Pulmonary artery endothelial cell (primary cell): ENCODE measurements at places on chromosomes 16 and 17. TPM values are rescaled to one million over a fixed set of nuclear protein-coding genes. Genes with fewer than 3 reads are reported as not detected.

DNA sequence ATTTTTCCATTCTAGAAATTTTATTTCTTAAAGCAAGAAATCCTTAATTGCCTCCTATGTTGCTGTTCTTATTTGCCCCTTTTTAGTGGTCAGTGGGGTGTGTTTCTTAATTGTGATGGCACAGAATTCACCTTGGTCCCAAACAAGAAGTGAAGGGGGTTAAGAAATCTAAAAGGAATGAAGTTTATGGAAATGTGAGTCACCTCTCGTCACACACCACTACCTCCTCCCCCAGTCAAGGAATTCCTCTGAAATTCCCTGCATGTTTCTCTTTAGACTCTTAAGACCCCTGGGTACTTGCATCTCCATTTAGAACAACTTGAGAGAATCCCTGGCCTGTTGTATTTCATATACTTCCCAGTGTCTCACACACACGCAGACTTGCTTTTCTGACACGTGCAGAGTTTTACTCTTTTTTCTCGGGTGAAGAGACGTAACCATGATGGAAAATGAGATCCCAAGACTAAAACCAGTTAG lies 247.4 kb downstream of the PRKCA start:
- DNase-seq = no peak

- DNase-seq = no peak
Observed at GRCh38 chr16:71426069-71426879, 15.6 kb downstream of the TLE7 start.

- no peak for DNase-seq
Observed at GRCh38 chr17:82060614-82061013, 5.0 kb downstream of the DUS1L start.

- DNase-seq = no peak
Observed at GRCh38 chr16:64352246-64352645, 769.6 kb downstream of the CDH11 start.

- no peak for DNase-seq
Observed at GRCh38 chr17:73595479-73595878, 48.8 kb downstream of the SDK2 start.

DNA sequence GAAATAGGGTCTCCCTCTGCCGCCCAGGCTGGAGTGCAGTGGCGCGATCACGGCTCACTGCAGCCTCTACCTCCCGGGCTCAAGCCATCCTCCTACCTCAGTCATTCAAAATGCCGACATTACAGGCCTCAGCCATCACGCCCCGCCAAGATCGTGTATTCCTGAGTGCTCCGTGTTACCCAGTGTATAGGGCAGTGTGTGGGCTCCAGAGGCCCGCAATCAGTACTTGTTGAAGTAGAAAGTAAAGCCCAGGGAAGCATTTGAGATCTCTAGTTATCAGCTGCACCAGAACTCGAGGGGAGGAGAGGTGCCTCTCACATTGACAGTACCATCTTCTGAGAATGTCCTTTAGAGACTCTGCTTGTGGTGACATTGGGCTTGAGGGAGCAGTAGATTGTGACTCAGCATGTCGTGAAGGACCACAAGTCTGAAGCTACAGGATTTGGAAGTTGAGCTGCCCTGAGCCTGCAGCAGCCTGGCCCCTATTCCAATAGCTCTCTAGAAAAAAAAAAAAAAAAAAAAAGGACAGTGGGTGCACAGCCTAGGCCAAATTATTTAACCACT lies 1.1 kb upstream of the PRPSAP1 start:
- DNase-seq = no peak

- peak; percentile 61 for DNase-seq
Observed at GRCh38 chr16:78002915-78003538, 19.3 kb upstream of the CLEC3A start.

GRCh38 chr16:65316808-65317207 lies 194.9 kb upstream of the CDH11 start:
- DNase-seq = no peak

GRCh38 chr17:21387616-21388015 lies 11.5 kb downstream of the KCNJ12 start:
- no peak for DNase-seq

GRCh38 chr16:64459821-64460220 lies 662.0 kb downstream of the CDH11 start:
- DNase-seq = no peak

- no peak for DNase-seq
Observed at GRCh38 chr16:57803134-57803990, 1.1 kb upstream of the KIFC3 start.

- peak; percentile 87 for DNase-seq
Observed at GRCh38 chr17:4908711-4909496, 6.0 kb upstream of the CHRNE start.

GRCh38 chr16:14501331-14502255 lies 128.5 kb downstream of the PARN start:
- peak; percentile 47 for DNase-seq

- no peak for DNase-seq
Observed at GRCh38 chr16:81946206-81946605, 65.1 kb downstream of the SDR42E1 start.

GRCh38 chr17:49848019-49848473 lies at the start of gene TAC4:
TSS of gene TAC4 (minus strand) at chr17:49848069. CDS start at chr17:49848017, 52 bp downstream.
- no peak for DNase-seq

DNA sequence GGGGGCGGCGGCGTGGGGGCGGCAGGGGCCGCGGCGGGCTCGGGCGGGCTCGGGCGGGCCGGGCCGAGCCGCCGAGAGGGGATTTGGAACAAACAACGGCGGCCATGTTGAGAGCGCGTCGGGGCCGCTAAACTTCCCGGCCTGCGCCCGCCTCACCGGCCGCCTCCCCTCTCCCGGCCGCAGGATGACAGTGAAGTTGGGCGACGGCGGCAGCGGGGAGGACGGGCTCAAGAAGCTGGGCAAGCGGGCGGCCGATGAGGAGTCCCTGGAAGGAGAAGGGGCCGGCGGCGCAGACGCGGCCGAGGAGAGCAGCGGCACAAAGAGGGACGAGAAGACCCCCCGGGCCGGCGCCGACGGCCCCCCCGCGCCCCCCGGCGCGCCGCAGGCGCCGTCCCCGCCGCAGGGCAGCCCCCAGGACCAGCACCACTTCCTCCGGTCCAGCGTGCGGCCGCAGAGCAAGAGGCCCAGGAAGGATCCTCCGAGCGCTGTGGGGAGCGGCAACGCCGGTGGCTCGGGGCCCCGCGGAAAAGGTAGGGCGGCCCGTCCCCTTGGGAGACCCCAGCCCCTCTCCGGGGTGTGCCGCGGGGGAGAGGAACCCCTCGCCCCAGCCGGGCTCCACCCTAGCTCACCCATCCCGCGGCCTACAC lies 2.4 kb downstream of the CRAMP1 start:
- no peak for DNase-seq

- no peak for DNase-seq
Observed at GRCh38 chr16:85074225-85074914, 37.9 kb downstream of the CIBAR2 start.

DNA sequence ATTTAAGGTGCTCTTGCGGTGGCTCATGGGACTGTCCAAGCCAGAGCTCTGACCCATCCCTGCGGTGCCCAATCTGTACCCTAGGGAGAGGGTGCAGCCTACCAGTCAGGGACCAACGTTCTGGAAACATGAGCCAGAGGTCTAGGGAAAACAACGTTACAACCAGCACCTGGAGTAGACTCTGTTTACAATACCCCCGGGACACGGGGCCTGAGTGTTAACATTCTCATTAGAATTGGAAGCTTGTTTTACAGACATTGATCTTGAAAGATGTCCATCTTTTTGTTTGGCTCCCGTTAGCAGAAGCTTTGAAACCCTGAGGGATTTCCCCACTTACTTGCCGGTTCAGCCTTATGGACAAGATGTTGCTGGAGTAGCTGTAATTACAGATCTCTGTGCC lies 6.9 kb downstream of the WIPI1 start:
- no peak for DNase-seq

MKS1 gene
- 13.8 and 17.0 TPM in 2 replicates for total RNA-seq

G6PC1 gene
- total RNA-seq = not detected in 2 replicates

CASKIN1 gene
- 0.04 and 0.26 TPM in 2 replicates for total RNA-seq

CLDN7 gene
- total RNA-seq = 20.7 and 26.8 TPM in 2 replicates

TBC1D3I gene
- total RNA-seq = 0.14 TPM in 1 of 2 replicates, not detected in the other

P2RX5 gene
- 0.13 and 0.35 TPM in 2 replicates for total RNA-seq

KRT25 gene
- total RNA-seq = not detected in 2 replicates
